ENCODE measurements at places on chromosomes 7 and 10.

DNA sequence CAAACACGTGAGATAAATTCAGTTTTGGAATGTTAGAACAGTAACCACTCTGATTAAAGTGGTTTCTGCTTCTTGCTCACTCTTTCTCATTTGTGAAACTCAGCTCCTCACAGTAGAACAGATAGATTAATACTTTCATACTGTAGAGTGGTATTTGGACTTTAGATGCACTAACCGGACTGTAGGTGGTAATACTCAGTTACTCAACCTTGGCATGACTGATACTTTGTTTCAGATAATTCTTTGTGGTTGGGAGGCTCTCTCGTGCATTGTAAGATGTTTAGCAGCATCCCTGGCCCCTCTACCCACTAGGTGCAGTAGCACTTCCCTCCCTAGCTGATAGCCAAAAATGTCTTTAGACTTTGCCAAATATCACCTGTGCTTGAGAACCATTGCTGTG is 37.6 kb downstream of the MCU start:
- no peak for DNase-seq

DNA sequence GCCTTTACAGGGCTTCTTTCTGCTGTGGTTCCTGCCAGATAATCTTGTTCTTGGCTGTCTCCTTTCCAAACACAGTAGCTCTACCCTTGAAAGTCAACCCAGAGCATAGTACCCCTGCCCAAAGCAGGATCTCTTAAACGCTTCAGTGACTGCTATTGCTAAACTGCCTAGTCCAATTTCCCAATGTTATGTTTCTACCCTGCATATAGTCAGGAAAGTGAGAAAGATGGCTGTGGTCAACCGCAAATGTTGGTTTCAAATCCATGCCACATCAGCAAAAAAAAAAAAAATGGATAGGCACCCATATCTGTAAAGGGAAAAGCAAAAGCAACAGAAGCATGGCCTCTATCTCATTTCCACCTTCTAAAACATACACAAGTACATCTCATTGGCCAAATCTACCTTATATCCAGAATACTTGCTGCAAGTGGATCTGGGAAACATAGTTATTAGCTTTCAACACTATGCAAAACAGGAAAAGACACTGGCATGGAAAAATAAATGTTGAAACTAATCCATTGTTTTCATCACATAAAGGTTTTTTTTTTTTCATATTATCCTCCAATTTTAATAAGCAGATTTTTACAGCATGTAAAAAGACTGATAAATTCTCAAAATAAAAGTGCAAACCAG is 59.8 kb downstream of the DNAJC1 start:
- DNase-seq: no peak

DNA sequence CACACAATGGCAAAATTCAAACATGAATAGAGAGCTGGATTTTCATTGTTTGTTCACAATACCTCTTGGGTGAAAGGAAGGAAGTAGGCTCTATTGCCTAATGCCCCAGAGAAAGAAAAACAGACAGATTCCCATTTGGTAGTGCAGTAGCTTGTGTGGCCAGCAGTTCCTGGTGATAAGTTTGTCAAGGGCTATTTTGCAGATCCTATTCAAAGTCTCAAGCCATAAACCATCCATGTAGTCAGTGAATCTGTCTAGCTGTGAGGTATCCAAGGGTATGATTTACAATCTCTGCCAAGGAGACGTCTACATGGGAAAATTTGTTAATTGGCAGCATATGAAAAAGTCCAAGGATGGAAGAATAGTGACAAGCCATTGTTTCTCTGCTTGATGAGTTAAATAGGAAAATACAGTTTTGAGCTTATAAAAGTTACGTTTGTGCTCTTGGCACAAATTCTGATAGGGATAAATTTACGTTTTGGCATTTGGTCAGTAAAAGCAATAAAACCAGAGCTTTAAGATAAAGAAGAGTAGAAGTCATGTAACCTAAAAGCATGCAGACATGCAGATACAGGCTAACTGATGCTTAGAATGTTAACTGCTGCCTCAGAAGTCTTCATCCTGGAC is 269.1 kb downstream of the GATA3 start:
- DNase-seq: no peak

GRCh38 chr7:139189357-139189756 is 41.7 kb upstream of the UBN2 start:
- no peak for DNase-seq

DNA sequence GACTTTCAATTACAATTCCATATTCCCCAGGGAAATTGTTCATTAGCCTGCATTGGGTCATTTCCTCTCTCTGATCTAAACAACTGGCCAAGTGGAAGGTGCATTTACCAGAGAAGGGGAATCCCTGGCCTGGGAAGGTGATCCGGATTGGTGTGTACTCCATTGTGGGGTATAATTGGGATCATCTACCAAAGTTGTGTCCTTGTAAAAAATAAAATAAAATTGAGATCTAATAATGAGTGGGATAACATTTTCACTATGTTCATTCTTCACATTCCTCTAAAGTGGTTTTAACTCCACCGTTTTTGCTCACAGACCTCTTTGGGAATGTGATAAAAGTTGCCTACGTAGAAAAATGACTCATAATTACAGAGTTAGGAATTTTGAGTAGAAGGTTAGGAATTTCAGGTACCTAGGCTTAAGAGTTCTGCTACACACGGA is 22.8 kb downstream of the ARL5B start:
- no peak for DNase-seq

DNA sequence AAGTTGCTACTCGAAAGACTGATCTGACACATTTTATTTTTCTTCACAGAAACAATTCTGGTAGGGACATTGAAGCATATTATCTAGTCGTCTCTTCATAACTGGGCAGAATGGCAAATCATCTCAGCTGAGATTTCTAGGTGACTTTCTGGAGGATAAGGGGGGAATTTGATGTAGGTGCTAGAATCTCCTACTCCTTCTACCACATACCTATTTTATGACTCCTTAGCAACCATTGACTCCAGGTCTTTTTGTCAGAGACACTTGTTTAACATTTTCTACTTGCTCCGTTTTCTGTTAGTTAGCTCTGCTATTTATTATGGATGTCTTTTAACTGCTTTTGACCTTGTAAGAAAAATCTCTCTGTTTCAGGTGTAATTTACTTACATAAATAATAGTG is 380.9 kb upstream of the SEMA3C start:
- DNase-seq: no peak
